ENCODE measurements at places on chromosomes 6 and 20.

DNA sequence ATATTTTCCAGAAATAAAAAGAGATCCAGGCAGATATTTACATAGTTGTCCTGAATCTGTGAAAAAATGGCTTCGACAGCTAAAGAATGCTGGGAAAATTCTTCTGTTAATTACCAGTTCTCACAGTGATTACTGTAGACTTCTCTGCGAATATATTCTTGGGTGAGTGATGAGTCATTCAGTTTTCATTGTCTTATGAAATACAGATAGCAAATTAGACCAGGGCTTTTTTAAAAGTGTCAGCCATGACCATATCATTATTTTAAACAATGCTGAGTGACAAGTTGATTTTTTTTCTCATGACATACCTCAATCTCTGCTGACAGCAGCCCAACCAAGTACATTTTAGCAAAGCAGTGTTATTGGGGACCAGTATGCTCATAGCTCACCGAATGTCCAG lies 32.8 kb downstream of the TSPYL4 start:
- no peak for DNase-seq

DNA sequence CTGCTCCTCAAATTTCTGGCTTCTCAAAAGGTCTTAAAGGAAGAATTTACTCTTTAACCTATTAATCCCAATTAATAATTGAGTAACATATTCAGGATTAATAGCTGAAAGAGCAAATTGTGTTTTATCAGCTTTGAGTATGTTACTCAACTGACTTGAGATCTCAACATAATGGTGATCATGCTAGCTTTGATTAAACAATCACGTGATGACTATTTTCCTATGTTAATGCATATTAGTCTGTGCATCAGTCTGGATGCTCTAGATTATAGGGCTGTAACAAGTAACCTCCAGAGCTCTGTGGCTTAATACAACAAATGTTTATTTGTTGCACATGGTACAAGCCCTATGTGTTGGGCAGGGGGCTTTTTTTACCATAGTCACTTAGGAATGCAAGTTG lies 313.4 kb upstream of the BTBD3 start:
- DNase-seq, result no peak

GRCh38 chr20:50580016-50580747 lies 70.0 kb downstream of the PTPN1 start:
- no peak for DNase-seq

DNA sequence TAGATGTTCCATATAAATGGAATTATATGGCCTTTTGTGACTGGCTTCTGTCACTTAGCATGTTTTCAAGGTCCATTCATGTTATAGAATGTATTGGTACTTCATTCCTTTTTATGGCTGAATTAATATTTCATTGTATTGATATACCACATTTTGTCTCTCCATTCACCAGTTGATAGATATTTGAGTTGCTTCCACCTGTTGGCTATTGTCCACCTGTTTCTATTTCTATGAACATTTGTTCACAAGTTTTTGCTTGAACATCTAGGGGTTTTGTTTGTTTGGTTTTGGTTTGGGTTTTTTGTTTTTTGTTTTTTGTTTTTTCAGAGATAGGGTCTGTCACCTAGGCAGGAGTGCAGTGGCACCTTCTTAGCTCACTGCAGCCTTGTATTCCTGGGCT lies 23.2 kb downstream of the WFDC3 start:
- no peak for DNase-seq

GRCh38 chr20:63698739-63699465 lies 2.5 kb downstream of the TNFRSF6B start:
- DNase-seq, result peak; percentile 71

Data from non-pigmented ciliary epithelial cell (primary cell).